ENCODE measurements at places on chromosomes 5 and 9. TPM values are rescaled to one million over a fixed set of nuclear protein-coding genes. Genes with fewer than 3 reads are reported as not detected.

Gene NDUFS4
- total RNA-seq = 95.0 TPM

Gene TTC16
- total RNA-seq = 0.05 TPM

Gene FCN2
- not detected for total RNA-seq

Gene FUT7
- not detected for total RNA-seq

Gene TMEM215
- not detected for total RNA-seq

Gene ACOT12
- not detected for total RNA-seq

Gene SKIC3
- 198 TPM for total RNA-seq

Gene PDGFRB
- total RNA-seq = 69.6 TPM

Gene CDH9
- total RNA-seq = 0.59 TPM

Gene DIPK1B
- 0.30 TPM for total RNA-seq

Gene LRRC70
- 1.2 TPM for total RNA-seq

Gene C9orf50
- total RNA-seq = not detected

Gene SLCO6A1
- total RNA-seq = not detected

Gene PCDHB13
- total RNA-seq = 0.89 TPM

Gene MACIR
- total RNA-seq = 8.0 TPM

Gene OMD
- not detected for total RNA-seq

Gene ENTPD8
- total RNA-seq = not detected

Gene OLFML2A
- 2.1 TPM for total RNA-seq

Gene DCTN3
- total RNA-seq = 71.5 TPM

Gene APBB3
- 24.1 TPM for total RNA-seq

Gene SOWAHA
- not detected for total RNA-seq

Gene PHF24
- total RNA-seq = 0.30 TPM

Gene SLC28A3
- total RNA-seq = 0.59 TPM

Gene GPRIN1
- total RNA-seq = 7.3 TPM

Gene OR1Q1
- not detected for total RNA-seq

Gene PAEP
- total RNA-seq = not detected

Gene DMRT3
- total RNA-seq = not detected

Gene EMB
- 5.0 TPM for total RNA-seq
